ENCODE measurements at places on chromosomes 5 and 9.
A peak's percentile ranks its signal among the peaks of the same experiment; 100 is the strongest.

DNA sequence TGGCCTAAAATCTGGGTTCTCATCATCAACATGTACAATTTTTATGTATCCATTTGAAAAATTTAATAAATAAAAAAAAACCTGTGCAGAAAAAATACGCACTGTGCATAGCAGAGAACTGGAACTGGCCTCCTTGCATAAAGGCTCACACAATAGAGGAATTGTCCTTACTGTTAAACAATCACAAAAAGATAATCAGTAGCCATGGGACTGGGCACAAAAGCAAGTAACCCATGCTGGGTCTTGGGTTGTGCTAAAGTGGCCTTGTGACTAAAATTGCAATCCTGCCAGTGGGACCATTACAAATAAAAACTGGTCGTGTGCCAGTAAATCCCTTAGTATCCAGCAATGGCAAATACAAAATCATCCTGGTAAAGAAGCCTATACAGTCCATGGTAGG is 1646.6 kb downstream of the MAT2B start:
- no peak for DNase-seq

DNA sequence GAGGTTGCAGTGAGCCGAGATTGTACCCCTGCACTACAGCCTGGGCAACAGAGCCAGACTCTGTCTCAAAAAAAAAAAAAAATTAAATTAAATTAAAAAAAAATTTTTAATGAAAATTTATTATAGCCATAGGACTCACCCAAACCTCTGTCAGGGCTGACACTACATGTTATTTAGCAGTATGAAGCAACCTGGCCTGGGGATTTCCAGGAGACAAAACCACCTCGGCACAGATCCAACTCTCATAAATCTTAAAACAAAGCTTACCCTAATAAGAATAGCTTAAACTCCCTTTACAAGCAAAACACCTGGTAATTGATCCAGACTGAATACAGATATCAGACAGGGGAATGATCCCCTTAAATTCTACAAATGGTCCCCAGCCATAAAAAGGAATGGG is 38.4 kb downstream of the PPP1R2B start:
- no peak for DNase-seq

GRCh38 chr9:105142406-105143135 is 101.9 kb upstream of the SLC44A1 start:
- no peak for DNase-seq

GRCh38 chr9:91658513-91659105 is 235.0 kb upstream of the NFIL3 start:
- DNase-seq, result no peak

DNA sequence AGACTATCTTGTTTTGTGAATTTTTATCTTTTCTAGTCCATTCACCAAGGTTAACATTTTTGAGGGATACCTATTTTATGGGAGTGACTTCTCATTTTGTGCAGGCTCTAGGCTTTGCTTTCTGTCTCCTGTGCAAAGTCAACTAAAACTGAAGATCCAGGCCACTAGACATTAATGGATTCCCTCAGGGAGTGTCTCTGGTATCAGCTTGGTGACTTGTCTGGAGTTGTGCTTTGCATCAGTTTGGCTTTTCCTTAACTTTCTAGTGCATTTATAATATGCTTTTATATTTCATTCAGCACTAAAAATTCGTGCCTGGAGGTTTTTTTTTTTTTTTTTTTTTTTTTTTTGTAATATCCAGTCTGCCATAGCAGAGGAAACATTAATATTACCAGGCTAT is 144.2 kb downstream of the YIPF5 start:
- DNase-seq, result no peak

DNA sequence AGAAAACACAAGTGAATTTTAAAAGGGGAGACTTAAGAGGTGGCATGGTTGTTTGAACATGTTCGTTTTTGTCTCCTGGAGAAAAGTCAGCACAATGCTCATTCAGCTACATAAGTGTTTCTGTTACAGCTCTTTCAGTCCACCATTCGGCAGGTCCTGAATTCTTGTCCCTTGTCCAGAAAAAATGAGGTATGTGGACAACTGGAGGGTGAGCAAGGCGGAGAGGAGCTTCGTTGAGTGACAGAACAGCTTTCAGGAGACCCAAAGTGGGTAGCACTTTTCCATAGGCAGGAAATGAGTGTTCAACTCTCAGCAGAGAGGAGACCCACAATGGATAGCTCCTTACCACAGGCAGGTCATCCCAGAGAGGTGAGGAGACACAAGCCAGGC is 4.9 kb downstream of the PDCD1LG2 start:
- DNase-seq, result no peak

GRCh38 chr5:132010645-132010988 is 841 bp downstream of the ACSL6 start:
- DNase-seq, result no peak

DNA sequence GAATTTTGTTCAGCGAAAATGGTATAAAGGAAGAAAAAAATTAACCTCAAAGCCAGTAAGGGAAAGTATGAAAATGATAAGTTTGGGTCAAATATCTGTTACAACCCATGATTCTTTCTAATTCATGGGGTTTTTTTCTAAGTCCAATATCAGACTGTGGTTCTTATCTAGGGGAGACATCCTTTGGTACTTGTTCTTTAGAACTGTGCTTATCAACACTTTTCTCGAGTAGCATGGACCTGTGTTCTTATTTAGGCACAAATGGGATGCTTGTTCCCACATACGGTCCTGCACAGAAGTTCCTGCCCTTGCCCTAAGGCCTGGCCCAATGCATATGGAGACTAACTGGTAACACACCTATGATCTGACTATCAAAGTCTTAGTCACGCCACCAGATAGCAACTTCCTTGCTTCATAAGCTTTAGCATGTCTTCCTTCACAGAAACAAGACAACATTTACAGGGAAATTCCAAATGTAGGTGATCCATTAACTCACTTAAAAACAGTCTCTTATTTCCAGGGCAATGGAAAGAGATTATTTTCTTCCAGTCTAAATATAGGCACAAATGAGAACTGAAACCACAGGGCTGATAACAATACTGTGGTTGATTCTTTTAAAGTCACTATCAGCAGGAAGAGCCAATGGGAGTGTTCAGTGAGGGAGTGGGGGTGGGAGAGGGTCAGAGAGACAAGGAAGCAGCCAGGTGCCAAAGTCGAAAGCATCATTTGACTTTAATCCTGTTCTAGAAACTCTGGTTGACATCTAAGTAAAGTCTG is 268.8 kb upstream of the ANKRD55 start:
- DNase-seq, result no peak

DNA sequence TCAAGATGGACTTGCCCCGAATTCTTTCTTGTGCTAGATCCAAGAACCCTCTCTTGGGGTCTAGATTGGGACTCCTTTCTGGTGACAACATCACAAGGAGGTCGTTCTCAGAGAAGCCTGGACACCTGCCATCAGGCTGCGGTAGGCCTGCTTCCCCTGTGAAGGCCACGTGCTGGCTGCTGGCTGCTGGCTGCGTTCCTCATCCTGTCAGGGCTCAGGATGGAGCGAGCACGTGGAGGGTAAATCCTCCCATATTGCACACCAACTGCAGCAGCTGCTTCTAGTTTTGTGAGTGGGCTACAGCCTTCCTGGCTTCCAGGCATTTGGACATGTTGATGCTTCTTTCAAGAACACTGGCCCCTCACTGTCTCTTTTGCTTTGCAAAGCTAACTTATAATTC is 95.6 kb downstream of the HSPA4 start:
- no peak for DNase-seq

DNA sequence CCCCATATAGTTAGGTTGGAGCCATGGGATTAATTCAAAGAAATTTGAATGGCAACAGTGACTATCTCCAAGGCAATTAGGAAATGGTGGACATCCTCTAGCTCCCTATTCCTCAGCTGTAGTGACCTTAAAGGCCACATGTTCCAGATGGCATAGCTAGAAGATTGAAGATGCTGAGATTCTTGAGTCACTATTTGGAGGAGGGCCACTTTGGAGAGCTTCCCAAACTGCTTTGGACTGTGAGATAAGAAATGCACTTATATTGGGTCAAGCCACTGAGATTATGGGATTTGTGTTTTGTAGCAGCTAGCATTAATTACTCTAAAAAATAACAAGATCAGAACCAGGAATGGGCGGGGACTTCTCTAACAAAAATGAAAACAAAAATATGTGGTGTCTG is 636.2 kb upstream of the CCNG1 start:
- no peak for DNase-seq

DNA sequence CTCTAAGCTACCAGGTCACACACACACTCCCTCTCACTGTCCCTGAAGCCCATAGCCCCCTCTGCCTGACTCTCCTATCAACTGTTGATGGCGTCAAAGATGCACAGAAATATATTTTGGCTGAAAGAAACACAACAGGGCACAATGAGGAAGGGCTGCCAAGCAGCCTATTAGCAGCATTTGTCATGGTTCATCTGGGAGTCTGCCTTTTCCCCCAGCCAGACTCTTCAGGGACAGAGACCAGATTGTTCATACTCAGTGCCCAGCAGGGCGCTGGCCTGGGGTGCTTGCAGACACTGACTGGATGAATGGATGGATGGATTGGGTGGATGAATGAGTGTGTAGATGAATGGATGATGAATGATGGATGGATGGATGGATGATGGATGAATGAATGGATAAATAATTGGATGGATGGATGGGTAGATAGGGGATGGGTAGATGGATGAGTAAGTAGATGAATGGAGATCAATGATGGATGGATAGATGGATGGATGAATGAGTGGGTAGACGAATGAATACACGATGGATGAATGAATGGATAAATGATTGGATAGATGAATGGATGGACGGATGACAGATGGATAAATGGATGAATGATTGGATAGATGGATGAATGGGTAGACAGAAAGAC is 90.5 kb downstream of the ADAMTS2 start:
- no peak for DNase-seq

DNA sequence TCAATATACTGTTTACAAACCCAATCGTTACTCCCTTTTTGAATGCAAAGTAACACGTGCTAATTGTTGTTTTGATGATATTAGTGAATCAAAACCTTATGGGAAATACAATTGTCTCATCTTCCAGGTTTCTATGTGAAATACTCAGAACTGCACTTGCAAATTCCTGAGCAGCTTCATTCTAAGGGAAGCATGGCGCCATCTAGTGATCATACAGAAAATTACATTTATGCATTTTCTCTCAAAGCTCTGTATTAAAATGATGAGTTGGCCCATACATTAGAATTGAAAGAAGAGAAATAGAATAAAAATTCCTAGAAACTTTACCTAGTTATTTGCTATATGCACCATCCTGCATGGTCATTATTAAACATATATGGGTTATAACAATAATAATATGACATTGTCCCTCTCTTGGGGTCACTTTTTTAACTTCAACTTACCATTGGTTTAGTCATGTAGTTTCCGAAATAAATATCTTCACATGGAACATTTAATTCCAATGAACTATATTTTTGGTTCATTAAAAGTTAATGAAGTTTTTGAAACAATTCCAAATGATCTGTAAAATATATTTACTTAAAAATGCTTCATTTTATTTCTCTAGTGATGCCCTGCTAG is 220.0 kb downstream of the PDE4D start:
- DNase-seq, result peak; percentile 53

DNA sequence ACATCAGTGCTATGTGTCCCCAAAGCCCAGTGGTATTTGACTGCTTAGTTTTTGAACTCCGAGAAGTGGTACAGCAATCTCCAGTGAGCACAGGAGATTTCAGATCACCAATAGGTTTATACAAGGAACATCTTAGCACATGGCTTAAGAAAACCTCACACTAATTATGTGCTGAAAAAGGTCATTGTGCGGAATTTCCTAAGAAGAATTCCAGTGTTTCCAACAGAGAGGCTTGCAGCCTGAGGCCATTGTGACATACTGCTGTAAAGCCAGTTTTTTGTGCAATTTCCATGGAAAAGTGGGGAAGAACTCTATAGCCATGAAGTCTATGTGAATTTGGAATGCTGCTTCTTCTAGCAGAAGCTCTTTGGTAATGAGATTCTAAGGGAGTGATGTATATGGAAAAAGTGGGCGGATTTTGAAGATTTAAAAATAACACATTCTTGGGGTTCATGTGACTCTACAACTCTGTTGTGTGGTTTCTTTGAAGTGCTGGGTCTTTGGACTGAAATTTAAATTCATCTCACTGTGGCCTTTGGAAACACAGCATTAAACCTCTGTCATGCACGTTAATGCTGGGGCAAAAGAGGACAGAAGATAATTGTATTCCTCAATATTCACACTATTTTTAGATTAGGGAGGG is 110.5 kb upstream of the CD180 start:
- DNase-seq, result no peak

DNA sequence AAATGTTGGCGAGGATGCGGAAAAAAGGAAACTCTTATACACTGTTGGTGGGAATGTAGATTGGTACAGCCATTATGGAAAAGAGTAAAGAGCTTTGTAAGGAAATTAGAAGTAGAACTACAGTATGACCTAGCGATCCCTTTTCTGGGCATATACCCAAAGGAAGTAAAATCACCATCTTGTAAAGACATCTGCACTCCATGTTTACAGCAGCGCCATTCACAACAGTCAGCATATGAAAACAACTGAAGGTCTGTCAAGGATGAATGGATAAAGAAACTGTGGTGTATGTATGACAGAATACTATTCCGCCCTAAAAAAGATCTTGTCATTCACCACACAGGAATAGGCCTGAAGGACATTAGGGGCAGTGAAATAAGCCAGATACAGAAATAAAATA is 27.7 kb upstream of the SLC25A51 start:
- no peak for DNase-seq

- DNase-seq, result no peak
Measured at GRCh38 chr5:109868737-109869136, 179.0 kb downstream of the MAN2A1 start.

DNA sequence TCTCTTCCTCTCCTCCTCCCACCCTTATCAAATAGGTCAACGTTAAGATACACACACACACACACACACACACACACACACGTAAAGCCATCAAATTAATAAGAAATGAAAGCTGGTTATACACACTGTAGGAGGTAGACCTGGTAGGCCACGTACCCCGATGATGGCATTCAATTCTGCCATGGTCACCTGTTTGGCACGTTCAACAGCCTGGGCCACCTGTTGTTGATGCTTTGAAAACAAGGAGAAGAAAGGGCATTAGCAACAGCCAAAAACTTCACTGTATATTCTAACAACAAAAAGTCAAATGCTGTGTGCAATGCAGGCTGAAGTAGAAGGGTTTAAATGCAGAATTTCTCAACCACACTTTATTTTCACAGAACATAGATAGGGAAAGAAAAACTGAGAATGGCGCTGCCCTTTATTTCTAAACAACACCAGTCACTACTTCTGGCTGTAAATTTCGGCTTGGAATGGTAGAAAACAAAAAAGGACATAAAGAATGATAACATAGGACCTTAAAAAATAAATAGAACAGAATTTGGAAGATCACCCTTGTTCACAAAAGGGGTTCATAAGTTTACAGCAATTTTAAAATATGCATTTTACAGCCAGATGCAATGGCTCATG is 37.2 kb downstream of the TLE1 start:
- no peak for DNase-seq

GRCh38 chr9:78010445-78010844 is 21.2 kb downstream of the GNAQ start:
- DNase-seq, result no peak

- DNase-seq, result no peak
Measured at GRCh38 chr9:87089506-87089905, 142.2 kb upstream of the GAS1 start.

GRCh38 chr5:143179126-143179740 is 224.3 kb downstream of the NR3C1 start:
- no peak for DNase-seq

- no peak for DNase-seq
Measured at GRCh38 chr5:173202266-173202875, 32.6 kb downstream of the NKX2-5 start.
